ENCODE measurements at places on chromosomes 5 and 9.
A peak's percentile ranks its signal among the peaks of the same experiment; 100 is the strongest.

DNA sequence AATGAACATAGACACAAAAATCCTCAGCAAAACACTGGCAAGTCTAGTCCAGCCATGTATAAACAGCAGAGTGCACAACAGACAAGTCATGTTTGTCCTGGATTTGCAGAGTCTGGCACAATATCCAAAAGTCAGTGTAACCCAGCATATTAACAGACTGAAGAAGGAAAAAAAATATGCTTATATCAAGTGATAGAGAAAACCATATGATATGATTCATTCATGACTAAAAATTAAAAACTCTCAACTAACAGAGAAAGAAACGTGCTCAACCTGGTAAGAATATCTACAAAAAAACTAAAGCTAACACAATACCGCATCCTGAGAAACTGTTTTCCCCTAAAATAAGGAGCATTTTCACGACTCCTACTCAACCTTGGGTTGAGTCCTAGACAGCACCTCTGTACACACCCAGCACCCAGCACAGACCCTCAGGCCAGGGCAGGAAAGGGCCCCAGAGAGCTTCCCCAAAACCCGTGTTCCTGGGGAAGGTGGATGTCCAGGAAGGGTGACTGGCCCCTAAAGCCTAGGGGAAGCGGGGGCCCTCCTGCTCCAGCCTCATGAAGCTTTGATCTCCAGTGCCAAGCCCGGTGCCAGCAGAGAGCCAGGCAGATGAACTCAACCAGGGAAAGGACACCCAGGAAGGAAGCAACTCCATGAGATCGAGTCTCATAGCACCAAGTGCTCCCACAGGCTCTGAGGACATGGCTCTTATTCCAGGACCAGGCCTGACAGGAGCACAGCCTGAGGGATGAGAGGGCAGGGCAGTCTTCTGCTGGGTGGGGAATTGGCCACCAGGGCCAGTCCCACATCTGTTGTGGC lies 38.9 kb downstream of the ADAMTS2 start:
- no peak for DNase-seq

DNA sequence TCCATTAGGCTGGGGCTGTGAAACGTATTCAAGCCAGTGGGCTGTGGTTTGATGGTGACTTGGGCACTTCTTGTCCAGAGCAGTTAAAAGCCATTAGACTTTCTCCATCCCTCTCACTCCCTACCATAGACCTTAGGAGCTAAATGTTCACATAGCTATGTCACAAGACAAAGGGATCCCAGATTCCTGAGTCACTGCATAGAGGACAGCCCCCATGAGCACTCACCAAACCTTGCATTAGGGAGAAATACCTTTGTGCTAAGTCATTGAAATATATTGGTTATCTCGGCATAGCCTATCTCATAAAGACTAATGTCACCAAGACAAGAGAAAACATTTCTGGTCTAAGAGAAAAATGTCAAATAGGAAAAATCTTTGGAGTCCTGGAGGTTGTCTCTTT lies 104.3 kb downstream of the TRPM6 start:
- no peak for DNase-seq

DNA sequence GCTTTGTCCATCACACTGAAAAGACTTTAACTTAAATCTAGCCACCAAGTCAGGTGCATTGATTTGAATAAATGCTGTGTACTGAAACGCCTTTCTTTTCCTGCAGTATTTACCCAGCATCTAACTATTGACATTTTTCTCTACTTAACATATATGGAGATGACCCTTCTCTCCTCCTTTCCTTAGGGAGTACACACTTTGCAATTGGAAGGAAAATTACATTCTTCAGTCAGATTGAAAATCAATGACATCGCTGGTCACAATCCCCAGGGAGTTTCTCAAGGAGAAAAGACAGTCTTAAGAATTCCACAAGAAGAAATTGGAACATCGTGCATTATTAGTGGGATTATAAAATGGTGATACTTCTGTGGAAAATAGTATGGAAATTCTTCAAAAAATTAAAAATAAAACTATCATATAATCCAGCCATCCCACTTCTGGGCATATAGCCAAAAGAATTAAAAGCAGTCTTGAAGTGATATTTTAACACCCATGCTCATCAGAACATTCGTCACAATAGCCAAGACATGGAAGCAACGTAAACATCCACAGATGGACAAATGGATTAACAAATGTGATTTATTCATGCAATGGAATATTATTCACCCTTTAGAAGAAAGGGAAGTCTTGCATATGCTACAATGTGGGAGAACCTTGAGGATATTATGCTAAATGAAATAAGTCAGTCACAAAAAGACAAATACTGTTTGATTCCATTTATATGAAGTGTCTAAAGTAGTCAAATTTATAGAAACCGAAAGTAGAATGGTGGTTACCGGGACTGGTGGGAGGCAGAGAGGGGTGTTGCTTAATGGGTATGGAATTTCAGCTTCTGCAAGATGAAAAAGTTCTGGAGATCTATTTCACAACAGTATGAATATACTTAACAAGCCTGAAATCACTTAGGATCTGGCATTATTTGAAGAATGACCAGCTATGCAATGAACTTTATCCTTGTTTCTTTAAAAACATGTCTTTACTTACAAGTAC lies 14.3 kb upstream of the FREM1 start:
- no peak for DNase-seq

DNA sequence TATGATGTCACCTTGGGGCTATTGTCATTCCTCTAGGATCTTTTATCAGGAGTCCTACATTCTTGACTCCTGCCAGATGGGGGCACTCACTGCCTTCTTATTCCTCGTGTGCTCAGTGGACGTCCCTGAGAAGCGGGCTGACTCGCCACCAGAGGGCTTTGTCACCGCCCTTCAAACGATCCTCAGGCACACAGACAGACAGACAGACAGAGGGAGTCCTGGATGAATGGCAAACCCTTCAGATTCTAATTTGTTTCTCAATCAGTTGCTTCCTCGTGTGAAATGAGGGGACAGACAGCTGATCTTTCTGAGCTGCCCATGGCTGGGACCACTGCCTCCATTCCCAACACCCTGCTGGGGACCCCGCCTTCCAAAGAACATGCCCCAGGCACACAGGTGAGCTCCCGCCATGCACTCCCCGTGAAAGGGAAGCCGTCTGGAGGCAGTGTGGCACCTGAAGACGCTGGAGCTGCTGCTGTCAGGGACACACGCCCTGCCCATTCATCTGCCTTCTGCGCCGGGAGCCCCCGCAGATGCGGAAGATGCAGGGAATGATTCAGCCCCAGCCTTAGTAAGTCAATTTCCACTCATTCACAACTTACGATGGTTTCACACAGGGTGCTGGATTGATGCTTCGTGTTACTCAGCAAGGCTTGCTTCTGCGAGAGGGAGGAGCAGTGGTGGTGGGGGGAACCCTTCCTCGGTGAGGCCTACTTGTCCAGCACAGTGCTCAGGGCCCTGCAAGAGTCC lies 24.9 kb upstream of the SH3PXD2B start:
- DNase-seq: peak; percentile 88

GRCh38 chr9:137012694-137013570 lies 15.1 kb downstream of the ABCA2 start:
- DNase-seq: no peak

GRCh38 chr9:3879315-3879714 lies 353.5 kb upstream of the RFX3 start:
- no peak for DNase-seq

- DNase-seq: no peak
Observed at GRCh38 chr5:55535199-55535905, 588 bp upstream of the PLPP1 start.
